Transverse colon (tissue), 4 donors: ENCODE measurements at places on chromosomes 5 and 9. TPM values are rescaled to one million over a fixed set of nuclear protein-coding genes. Genes with fewer than 3 reads are reported as not detected.

SLC25A2 gene
- total RNA-seq: 1.8 TPM

KIF24 gene
- total RNA-seq: 0.82 TPM

SPINK13 gene
- not detected for total RNA-seq

PDZD2 gene
- total RNA-seq: 2.2 TPM

DNA sequence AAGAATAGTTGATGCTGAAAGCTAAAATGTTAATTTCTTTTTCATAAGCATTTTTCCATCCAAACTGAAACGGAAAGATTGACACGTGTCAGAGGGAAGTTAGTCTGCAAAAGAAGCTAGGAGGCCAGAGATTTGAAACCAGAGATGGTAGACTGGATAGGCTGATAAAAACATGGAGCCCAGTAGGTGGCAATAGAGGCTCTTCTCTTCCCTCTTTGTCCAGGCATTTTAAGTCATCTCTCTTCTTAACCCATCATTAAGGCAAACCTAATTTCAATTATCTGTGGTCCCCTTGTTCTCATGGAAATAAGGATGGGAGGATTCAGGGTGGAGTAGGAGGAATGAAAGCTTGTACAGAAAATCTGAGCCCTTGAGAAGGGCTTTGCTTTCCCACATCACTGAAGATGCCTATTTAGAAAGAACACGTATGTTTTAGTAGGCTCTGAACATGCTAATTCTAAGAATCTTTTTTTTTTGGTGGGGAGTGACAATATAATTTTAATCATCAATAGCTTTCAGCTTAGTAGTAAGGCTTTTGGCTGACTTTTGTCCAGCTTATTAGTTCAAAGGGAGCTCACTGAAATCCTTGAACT is 66.6 kb downstream of the ZNF474 start:
- no peak for DNase-seq

DNA sequence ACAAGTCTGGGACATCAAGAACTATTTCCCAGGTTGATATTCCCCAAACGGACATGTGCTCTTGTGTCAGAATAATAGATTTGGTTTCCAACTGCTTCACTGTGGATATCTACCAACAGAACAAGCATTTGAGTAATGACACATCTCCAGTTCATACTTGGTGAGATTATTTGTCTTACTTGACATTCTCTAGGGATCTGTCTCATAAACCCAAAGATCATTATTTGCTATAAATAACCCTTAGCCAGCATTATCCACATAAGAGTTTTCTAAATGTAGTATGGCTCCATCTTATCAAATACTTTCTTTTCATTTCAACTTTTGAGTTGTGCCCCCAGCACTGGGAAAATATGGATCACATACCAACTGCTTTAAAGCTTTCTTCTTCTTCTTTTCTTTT is 1063.9 kb upstream of the CDH18 start:
- no peak for DNase-seq

- no peak for DNase-seq
Observed at GRCh38 chr5:78670701-78671269, 22.2 kb upstream of the LHFPL2 start.

DNA sequence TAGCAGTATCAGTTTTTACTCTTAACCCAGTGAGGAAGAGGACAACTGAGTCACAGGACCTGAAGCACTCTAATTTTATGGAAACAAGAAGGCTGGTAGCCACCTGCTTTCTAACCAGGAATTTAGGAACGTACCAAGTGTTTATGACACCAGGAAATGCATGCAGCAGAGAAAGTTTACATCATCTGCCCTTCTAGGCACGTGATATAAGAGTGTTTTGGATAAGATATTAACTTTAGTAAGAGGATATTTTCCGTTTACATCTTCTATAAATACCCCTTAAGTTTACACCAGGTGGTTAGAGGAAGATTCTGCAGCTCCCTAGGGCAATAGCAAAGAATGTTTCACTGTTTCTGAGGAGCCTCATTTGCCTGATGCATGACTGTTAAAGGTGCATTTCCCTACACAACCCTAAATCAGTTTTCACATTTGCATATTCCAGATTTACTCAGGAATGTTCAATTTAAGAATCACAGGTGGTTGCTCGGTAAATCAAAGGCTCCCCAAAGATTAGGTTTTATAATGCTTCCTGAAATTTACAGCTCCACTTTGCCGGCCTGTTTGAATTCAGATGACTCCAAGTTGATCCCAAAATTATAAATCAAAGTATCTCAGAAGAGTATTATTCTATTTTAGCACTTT is 1.8 kb downstream of the TSC1 start:
- DNase-seq: no peak

- no peak for DNase-seq
Observed at GRCh38 chr5:43514471-43514815, 505 bp downstream of the C5orf34 start.

GRCh38 chr9:27440888-27441740 is 83.0 kb upstream of the IFNK start:
- no peak for DNase-seq

DNA sequence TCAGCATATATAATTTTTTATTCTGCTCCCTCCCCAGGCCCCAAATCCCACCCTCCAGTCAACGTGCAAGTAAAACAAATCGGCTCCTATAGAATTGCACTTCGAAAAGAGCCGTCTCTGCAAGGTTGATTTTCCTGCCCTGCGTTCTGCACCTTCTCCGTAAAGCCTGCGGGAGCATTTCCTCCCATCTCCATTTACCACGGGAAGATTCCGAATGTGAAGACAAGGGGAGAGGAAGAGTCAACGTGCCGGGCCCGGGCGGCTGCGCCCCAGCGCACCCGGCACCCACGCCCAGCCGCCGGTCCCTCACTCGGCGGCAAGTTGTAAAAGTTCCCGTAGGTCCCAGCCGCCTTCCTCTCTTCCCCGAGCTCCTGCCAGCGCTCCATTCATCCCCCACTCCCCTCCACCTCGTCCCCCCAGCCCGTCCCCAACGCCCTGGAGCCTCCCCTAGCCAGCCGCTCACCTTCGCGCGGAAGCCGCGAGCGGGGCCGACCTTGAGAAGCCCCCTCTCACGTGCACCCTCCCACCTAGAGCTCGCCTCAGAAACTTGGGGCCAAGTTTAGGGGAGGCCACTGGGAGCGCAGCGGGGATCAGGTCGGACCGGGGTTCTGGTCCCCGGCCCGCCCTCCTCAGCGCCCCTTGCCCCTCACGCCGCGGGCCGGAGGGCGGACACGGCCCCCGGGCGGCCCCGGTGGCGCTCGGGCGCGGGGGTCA is 431 bp downstream of the BNC2 start:
- peak; percentile 23 for DNase-seq

DNA sequence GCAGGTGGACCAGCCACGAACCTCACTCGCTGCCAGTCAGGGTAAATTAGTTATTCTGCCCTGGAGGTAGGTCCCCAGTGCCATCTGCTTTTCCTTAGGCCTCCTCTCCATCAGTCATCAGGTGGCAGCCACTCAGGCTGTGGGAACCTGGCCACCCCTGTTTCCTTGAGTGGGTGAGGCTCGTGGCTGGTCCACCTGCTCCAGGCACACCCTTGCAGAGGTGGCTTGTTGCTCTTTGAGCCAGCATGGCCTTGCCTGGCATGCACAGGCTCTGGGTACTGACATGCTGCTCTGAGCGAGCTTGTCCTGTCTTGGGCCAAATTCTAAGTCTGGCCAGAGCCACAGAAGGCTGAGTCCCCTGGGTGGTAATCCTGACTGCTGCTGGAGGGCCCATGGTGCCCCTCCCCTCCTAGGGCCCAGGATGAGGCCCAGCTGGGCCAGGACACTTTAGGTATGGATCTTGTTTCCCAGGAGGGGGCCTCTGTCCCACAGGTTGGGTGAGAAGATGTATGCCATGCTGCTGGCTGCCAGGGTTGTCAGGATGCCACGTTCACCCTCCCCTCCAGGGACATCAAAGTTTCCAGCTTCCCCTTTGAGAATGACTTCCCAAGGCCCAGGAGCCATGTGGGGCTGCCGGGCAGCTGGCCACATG is 17.0 kb upstream of the ZNF484 start:
- DNase-seq: no peak

DNA sequence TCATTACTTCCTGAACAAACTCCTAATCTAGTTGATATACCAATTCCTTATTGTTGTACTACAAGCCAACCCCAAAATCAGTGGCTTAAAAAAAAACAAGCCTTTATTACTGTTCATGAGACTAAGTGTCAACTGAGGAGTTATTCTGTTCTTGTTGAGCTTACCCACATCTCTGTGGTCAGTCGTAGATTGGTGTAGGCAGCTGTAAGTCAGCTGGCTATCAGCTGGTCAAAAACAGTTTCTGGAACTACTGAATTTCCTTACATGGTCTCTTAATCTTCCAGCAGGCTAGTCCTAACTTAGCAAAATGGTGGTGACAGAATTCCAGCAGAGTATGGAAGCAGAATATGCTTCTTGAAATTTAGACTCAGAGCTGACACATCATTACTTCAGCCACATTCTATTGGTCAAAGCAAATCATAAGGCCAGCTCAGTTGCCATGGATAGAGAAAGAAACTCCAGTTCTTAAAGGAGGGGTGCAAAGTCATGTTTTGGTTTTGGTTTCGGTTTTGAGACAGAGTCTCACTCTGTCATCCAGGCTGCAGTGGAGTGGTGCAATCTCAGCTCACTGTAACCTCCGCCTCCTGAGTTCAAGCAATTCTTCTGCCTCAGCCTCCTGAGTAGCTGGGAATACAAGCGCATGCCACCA is 386.1 kb upstream of the MPDZ start:
- no peak for DNase-seq
